ENCODE measurements at places on chromosomes 3 and 15.
A peak's percentile ranks its signal among the peaks of the same experiment; 100 is the strongest.

DNA sequence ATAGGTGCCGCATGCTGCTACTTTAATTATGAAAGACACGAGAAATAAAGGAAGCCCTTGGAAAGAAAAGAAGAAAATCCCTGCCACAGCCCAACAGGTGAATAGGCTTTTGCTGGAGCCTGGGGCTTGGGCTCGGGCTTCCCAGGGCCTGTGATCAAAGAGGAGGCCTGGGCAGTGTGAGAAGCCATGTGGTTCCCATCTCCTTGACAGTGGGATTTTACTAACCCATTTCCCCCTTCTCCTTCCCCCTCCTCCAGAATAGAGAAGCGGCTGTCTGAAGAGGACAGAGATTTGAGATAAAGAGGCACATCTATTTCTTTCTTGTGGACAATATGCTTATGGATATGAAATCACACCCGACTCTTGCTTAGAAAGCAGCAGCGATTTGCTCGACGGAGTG, 369.1 kb downstream of the MCTP2 start:
- no peak for DNase-seq

GRCh38 chr3:11367143-11367693, 95.0 kb downstream of the ATG7 start:
- DNase-seq = no peak

- DNase-seq = peak; percentile 83
Measured at GRCh38 chr3:12882336-12883310, 41.3 kb upstream of the RPL32 start.

DNA sequence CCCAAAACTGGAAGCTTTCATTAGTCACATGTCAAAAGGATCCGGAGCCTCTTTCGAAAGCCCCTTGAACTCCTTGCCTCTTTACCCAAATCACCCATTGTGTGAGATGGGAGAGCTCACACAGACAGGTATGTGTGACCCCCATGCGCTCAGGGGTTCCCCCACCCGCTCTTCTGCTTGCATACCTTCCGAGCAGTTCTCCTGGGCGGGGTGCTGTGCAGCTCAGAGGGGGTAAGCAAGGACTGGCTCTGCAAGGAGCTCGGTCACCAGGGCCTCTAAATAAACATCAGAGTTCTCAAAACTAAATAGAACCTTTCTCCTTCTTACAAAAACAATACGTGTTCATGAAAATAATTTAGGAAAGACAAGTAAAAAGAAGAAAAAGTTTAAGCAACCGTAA, 55.7 kb downstream of the PXYLP1 start:
- DNase-seq = no peak

GRCh38 chr15:26382444-26383072, 390.3 kb downstream of the GABRB3 start:
- DNase-seq = no peak
